Neural cell (in vitro differentiated cells): ENCODE measurements at places on chromosomes 13 and 19. TPM values are rescaled to one million over a fixed set of nuclear protein-coding genes. Genes with fewer than 3 reads are reported as not detected.

Gene HIPK4
- not detected in 2 replicates for polyA plus RNA-seq

Gene COL4A2
- 30.8 and 38.7 TPM in 2 replicates for polyA plus RNA-seq

Gene ZNF829
- 1.8 and 1.9 TPM in 2 replicates for polyA plus RNA-seq

Gene ZNF540
- 22.5 and 24.7 TPM in 2 replicates for polyA plus RNA-seq

Gene PRR19
- 1.4 and 2.4 TPM in 2 replicates for polyA plus RNA-seq

Gene ZSCAN22
- 1.6 and 2.2 TPM in 2 replicates for polyA plus RNA-seq

Gene PGLYRP2
- not detected in 2 replicates for polyA plus RNA-seq

Gene CD22
- polyA plus RNA-seq: not detected in 2 replicates

Gene C1QTNF9B
- polyA plus RNA-seq: 0.24 and 1.5 TPM in 2 replicates

Gene CLEC17A
- polyA plus RNA-seq: not detected in 2 replicates

Gene PINLYP
- polyA plus RNA-seq: 1.9 and 3.2 TPM in 2 replicates

Gene KLK15
- not detected in 2 replicates for polyA plus RNA-seq

Gene TNFSF9
- 0.86 and 1.3 TPM in 2 replicates for polyA plus RNA-seq

Gene ZNF264
- polyA plus RNA-seq: 10.4 and 16.9 TPM in 2 replicates

Gene PLIN4
- not detected in 2 replicates for polyA plus RNA-seq

Gene TRPM4
- 40.0 and 42.5 TPM in 2 replicates for polyA plus RNA-seq

Gene FPR1
- not detected in 2 replicates for polyA plus RNA-seq

Gene CTXN1
- polyA plus RNA-seq: 24.7 and 34.1 TPM in 2 replicates

Gene LGALS14
- 0.53 and 4.4 TPM in 2 replicates for polyA plus RNA-seq

Gene IZUMO2
- polyA plus RNA-seq: not detected in 2 replicates

Gene SULT2A1
- not detected in 2 replicates for polyA plus RNA-seq

Gene LGALS4
- 1.2 and 1.3 TPM in 2 replicates for polyA plus RNA-seq

Gene SBNO2
- 4.8 and 5.2 TPM in 2 replicates for polyA plus RNA-seq

Gene ZNF490
- polyA plus RNA-seq: 6.1 and 6.7 TPM in 2 replicates

Gene IZUMO4
- 39.3 and 45.8 TPM in 2 replicates for polyA plus RNA-seq

Gene CGB3
- polyA plus RNA-seq: not detected in 2 replicates

Gene NLRP8
- not detected in 2 replicates for polyA plus RNA-seq
